Activated CD8-positive, alpha-beta memory T cell treated with anti-CD3 and anti-CD28 coated beads, Interleukin-2, amount 50 U/mL, for 4 hours (primary cell): ENCODE measurements at places on chromosomes 12 and 14.

- no peak for DNase-seq
Observed at GRCh38 chr12:28507867-28508266, 317.6 kb downstream of the CCDC91 start.

DNA sequence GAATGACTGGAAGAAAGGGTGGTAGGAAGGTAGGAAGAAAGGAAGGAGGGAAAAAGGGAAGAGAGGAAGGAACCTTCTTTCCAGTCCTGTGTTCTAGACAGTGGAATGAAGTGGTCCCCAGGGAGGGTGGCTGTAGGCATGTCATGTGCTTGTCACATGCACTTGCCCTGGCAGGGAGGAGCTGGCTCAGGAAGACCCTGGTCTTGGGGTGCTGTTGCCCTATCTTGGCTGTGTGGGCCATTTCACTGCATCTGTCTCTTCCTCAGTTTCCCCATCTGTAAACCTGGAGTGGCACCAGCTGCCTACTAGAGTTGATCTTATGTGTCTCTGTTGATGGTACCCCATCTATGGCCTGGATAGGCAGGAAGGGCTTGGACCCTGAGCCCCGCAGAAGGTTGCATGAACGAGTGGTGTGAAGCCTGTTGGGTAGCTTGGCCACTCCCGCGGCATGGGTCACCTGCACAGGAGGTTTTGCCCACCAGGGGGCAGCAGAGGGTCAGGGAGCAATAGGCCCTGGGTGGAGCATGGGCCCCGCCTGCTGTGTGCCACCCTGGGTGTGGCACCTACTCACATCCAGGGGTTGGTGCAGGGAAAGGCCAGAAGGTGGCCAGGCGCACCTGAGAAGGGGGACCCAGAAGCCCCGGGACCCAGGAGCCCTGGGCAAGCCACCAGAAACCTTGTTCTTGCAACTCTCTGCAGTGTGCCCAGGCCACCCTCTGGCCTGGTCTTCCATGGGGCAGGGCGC, 25.1 kb downstream of the MEG3 start:
- DNase-seq, result peak; percentile 80

DNA sequence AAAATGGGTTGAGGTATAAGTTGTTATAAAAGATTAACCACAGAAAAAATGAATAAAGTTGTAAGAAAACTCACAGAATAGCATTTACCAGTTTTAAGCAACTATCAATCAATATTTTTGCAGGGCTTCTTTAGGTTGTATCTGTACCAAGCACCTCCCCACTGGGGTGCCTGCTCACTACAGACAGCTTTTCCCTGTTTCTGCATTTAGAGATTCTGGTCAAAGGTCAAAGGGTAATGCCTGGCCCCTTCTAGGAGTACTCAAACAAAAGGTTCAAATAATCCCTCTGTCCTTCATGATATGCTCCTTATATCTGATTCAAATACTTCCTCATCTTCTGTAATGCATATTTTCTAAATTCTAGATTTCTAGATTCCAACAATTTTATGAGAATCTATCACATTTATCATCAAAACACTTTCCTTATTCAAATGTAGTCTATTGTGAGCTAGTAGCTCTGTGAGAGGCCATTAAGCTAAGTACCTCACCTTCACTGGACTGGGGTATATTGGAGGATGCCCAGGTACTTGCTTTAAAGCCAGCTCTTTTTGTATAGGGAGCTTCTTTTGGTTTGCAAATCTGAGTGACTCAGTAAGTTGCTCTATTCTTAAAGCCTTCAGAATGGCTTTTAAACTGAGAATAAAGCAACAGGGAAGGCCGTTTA, 120.7 kb upstream of the PTPRB start:
- DNase-seq, result no peak

DNA sequence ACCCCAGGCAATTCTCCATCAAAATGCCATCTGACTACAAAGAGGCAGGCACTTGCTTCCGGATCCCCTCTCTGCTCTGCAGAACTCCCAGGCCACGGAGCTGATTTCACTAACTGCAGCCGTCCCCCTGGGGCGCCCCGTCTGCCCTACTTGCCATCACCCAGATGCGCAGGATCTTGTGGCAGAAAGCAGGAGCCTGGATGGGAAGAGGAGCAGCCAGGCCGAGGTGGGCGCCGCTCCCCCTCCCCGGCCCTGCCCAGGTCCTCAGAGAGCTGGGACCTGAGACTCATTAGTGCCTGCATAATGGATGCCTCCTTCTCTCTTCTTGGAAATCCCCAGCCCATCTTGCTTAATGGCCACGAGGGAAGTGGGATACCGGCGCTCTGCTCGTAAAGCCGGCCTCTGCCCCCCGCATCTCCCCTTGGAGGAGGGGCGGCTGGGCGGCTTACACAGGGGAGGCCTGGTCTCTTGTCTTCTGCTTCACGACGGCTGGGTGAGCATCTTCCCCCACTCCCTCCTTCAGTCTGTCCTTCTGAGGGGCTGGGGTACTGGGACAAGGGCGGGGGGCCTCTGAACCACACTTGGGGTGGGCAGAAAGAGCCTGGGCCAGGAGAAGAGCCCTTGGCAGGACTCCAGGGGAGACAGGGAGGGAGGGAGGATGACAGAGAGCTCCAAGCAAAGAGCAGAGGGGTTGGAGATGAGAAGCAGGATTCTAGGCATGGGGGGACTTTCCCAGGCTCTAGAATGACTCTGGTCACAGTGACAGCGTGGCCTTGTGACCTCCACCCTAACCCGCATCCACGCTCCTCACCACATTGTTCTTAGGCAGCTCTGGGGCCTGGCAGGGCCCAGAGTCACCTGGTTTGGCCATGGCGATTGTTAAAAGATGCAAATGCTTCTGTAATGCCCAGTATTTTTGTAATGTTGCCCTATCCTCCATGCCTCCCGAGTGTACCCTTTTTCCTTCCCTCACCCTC, 19.4 kb upstream of the EML1 start:
- DNase-seq, result no peak

GRCh38 chr14:55099756-55100155, 29.3 kb upstream of the LGALS3 start:
- DNase-seq, result no peak

GRCh38 chr12:20863056-20863455, 52.6 kb downstream of the SLCO1B3 start:
- DNase-seq, result no peak

GRCh38 chr12:55036326-55037115, 16.7 kb downstream of the NEUROD4 start:
- no peak for DNase-seq

DNA sequence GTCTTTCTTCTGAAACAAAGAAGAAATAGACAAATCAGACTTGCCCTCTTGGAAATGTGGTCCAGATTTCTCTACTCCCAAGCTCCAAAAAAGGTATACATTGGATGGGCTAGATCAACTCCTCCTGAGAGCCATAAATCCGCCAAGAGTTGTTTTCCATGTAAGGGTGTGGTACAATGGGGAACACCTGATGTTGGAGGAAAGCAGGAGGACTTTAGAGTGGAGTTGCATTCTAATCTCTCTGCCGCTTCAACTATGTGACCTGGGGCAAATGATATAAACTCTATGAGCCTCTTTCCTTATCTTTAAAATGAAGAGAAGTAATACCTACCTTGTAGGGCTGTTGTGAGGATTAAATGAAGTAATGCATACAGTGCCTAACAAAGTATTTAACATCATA, 101.6 kb downstream of the RMST start:
- DNase-seq, result no peak

- DNase-seq, result no peak
Observed at GRCh38 chr14:61362072-61362750, 40.8 kb downstream of the PRKCH start.
